ENCODE measurements at places on chromosomes 6 and 20.

GRCh38 chr6:163526346-163526745 lies 111.8 kb downstream of the QKI start:
- DNase-seq: no peak

GRCh38 chr20:688809-689212 lies 13.2 kb upstream of the SCRT2 start:
- DNase-seq: no peak

DNA sequence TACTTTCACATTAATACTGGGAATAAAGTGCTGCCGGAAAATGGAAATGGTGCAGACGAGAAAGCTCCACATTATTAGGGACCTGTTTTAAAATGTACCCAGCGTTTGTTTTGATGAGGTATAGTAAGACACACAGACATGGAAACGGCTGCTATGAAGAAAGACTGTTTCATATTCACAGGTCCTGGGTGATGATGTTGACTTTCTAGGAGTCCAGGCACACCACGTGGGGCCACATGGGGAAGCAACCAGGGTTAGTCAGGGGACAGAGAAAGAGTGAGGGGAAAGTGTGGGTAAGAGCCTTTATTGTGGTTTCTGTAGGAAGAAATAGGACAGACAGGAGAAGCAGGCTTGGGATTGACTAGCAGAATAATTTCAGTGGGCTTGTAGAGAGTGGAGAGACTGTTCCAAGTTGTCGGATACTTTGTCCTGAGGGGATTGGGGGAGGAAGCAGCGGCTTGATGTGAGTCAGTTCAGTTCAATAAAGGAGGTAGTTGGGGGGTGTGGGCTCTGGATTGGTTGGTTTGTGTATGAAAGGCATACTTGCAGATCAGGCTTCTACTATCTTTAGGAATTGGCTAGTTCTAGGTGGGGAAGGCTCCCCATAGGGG lies 112.0 kb upstream of the MCHR2 start:
- no peak for DNase-seq

- DNase-seq: no peak
These were observed 41.1 kb downstream of the KLHL31 start for GRCh38 chr6:53624502-53624901.

GRCh38 chr6:23655525-23655924 lies 470.5 kb upstream of the NRSN1 start:
- DNase-seq: no peak

DNA sequence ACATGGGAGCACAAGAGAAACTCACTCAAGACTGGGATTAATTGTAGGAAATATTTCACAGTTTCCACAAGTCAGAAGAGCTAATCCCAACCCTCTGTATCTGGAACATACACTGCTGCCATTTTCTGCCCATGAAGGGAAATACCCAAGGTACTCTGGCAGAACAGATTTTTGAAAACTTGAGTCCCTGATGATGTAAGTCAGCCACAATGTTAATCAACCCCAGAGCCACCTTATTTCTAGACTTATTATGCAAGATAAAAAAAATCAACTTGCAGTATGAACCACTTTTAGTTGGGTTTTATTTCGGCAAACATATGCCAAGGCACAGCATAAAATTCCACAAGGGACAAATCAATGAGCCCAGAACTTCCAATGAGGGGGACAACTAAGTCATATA lies 141.5 kb downstream of the LY86 start:
- no peak for DNase-seq

DNA sequence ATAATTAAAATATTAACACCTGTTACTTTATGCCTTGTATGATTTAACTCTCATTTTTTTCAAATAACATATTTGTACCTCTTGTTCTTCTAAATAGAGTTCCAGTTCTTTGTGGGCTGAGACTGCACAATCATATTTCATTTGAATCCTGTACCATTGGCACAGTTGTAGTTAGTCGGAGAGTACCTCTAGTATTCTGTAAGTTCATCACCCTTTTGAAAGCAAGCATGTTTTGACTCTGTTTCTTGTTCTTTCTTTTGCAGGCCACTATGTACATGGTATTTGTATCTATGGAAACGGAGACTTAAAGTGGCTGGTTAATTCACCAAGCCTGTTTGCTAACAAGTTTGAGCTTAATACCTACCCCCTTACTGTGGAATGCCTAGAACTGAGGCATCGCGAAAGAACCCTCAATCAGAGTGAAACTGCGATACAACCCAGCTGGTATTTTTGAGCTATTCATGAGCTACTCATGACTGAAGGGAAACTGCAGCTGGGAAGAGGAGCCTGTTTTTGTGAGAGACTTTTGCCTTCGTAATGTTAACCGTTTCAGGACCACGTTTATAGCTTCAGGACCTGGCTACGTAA lies 68.2 kb downstream of the C6orf52 start:
- no peak for DNase-seq

GRCh38 chr6:157755746-157756411 lies 67.2 kb upstream of the SNX9 start:
- peak; percentile 66 for DNase-seq

GRCh38 chr6:12969966-12970365 lies 253.4 kb downstream of the PHACTR1 start:
- DNase-seq: no peak

GRCh38 chr6:114998492-114998891 lies 655.7 kb upstream of the HS3ST5 start:
- no peak for DNase-seq

GRCh38 chr6:100473182-100473581 lies 8.5 kb upstream of the SIM1 start:
- no peak for DNase-seq

GRCh38 chr6:151392427-151392826 lies 1.1 kb upstream of the ZBTB2 start:
- no peak for DNase-seq

DNA sequence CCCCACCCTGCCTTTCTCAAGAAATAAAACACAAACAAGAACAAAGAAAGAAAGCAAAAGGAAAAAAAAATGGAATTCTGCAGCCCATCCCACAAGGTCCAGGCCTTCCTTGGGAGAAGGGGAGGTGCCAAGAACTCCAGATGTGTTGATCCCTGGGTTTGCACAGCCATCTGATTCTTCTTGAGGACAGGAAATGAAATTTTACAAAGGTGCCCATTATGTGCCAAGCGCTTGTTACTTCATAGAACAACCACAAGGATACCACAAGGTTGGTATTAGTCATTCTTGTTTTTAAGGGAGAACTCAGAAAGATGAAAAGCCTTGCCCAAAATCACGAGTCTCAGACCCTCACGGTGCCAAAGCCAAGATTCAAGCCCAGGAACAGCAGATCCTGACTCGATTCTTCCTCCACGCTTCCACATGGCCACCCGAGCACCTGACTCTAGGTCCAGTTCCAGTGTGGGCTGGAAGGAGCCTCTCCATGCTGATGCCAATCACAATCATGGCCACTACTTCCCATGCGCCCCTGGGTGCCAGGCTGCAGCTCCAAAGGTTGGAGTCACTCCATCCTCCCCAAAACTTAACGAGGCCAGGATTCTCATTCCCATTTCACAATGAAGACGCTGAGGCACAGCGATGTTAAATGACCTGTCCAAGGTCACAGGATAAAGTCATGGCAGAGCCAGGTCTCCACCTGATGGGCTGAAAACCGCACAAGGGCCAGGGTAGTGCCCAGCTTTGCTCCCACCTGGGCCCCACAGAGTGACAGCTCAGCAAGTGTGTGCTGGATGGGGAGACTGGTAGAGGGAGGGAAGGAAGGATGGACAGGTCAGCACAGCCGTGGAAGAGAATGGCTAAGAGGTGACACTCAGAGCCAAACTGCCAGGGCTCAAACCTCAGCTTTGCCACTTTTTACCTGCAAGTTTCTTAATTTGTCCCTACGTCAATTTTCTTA lies 66.7 kb upstream of the TOP1 start:
- no peak for DNase-seq

GRCh38 chr6:112180095-112180820 lies 74.1 kb downstream of the LAMA4 start:
- DNase-seq: peak; percentile 73

- DNase-seq: no peak
These were observed 147.7 kb downstream of the MRPL14 start for GRCh38 chr6:43979525-43979924.

DNA sequence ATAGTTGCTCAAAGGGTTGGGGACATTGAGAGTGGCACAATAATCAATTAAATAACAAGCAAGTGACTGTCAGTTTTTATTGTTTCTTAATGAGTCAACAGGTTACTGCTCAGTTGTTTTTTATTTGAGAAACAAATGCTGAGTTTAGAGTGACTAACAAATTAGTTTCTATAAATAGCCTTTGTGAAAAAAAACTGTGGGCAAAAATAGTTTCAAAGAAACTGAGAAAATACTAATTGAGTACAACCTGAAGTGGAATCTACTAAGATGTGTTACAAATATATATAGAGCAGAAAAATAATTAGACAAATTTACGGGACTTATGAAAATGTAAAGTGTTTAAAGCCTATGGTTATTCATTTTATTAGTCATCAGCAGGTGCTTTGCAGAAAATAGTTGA lies 22.3 kb downstream of the BEND6 start:
- DNase-seq: no peak

DNA sequence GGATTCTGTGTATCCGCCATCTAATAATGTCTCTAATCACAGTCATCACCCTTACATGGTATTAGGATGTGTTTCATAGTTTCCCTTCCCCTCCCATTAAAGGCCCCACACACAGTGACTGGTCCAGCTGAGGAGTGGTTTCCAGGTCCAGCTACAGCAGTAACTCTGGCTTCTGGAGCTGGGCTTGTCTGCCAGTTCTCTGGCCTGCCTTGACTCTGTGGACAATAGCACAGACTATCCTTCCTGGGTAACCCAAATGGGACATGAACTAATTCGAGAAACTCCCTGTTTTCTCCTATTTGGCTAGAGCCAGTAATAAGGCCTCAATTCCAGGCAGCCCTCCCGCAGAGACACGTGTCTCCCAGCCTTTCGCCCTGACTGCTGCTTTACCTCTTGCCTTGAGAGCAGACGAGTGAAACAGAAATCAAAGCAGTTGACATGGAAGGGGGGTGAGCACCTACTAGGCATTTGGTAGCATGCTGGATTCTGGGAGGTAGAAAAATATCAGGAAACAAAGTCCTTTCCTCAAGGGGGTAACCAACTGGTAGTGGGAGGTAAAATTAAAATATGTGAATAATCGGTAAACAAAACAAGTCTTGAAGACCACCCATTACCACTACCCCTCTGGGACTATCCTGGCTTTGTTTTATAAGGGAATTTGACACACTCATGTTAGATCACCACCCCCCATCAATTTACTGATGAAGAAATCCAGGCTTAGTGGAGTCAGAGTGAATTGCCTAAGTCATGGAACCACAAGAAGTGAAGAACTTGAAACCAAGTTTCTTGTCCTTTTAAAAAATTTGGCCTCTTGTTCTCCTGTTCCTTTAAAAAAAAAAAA lies 1.2 kb downstream of the TRAF3IP2 start:
- no peak for DNase-seq

- no peak for DNase-seq
These were observed at the start of gene GDAP1L1 for GRCh38 chr20:44247131-44247571. TSS of gene GDAP1L1 (plus strand) at chr20:44247308. CDS start at chr20:44247335, 27 bp downstream.

DNA sequence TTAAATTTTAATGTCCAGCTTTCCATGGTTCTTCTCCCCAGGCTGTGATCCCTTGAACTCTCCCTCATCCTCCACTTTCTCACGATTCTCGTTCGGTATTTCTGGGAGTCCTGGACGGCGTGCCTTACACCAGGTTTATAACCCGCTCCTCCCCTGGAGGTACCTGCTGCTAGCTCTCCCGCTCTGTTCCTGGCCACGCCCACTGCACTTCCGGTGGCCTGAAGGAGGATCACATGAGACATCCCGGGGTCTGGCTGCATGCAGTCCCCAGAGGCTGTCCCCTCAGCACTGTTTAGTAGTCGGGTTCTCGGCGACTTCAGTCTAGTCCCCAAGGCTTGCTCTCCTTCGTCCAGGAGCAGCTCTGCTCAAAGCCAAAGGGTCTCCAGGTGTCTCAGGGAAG lies 28.4 kb upstream of the GCLC start:
- DNase-seq: no peak

GRCh38 chr6:635233-635632 lies 21.7 kb downstream of the HUS1B start:
- DNase-seq: no peak

DNA sequence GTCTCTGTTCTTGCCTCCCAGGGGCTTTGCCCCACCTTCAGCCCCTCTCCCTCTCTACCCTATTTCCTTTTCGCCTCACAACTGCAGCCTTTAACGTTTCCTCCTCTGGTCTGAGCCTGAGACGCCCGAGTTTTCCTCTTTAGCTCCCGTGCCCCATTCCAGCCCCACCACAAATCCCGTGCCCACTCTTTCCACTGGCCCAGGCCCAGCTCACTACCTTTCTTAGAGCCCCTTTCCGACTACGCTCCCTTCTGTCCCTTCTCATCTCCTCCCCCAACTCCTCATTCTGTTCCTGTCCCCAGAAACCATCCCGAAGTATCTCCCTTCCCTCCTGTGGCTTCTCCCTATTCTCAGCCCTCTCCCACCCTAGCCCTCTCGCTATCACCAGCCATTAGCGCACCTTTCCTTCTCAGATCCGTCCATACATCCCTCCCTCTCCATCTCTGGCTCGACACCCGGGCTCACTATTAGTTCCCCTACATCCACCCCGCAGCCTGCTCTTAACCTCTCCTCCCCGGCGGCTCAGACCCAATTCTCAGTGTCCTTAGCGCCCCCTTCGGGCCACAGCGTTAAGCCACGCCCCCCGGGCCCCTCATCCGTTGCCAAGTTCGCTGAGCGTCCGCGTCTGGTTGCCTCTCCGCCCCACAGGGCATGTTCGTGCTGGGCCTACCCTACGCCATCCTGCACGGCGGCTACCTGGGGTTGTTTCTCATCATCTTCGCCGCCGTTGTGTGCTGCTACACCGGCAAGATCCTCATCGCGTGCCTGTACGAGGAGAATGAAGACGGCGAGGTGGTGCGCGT lies 2.7 kb downstream of the SLC32A1 start:
- peak; percentile 52 for DNase-seq

- DNase-seq: no peak
These were observed 42.8 kb downstream of the MMS22L start for GRCh38 chr6:97240222-97240621.

- no peak for DNase-seq
These were observed 50.4 kb downstream of the HMGCLL1 start for GRCh38 chr6:55528624-55529023.

GRCh38 chr20:881783-882144 lies 34.4 kb downstream of the ANGPT4 start:
- DNase-seq: no peak

All from CD4-positive, alpha-beta T cell treated with Interleukin-4 for 1 hour (primary cell).